LNCaP clone FGC (cell line): ENCODE measurements at places on chromosomes 4 and X.

DNA sequence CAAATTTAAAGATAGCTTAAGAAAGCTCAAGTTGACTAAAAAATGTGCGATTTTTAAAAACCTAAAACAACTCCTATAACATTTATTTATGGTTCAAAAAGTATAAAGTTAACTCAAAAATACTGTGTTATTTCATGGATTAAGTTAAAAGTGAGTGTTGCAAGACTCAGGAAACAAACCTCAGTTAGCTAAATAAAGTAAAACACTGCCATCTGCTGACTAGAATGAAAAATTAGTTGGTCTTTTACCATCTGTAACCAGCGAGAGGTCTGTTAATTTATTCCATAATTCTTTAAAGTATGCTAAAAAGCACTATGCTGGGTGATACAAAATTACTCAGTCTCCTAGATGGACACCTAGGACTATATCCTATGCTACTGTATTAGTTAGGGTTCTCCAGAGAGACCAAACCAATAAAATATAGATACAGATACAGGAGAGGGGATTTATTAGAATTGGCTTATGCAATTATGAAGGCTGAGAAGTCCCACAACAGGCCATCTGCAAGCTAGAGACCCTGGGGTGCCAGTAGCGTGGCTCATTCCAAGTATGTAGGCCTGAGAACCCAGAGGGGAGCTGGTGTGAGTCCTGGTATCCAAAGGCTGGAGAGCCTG, 4.9 kb upstream of the WDFY3 start:
- no peak for DNase-seq

- DNase-seq: no peak
These were observed 34.1 kb downstream of the ANXA3 start for GRCh38 chr4:78585633-78586032.

DNA sequence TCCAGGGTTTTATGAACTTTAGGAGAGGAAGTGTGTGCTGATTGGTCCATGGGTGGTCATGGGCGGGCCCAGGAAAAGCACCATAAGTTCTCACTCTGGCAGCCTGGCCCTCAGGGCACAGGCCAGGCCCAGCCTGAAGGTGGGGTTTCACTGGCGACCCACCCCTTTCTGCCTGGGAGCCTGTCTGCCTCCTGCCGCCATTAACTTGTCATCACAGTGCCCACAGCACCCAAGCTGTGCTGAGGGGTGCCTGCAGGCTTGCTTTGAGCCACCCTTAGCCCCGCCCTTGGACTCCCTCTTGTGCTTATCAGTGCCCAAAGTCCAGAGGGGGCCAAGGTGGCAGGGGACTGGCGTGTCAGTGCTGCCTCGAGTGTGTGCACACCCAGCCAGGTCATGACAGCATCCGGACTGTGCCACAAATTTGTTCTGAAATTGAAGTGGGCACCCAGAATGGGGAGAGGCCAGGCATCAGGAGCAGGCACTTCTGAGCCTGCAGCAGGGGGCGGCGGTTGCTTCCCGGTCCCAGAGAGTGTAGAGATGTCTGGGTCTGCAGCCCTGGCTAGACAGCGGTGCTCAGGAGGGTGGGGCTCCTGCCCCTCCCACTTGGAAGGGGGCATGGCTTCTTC, 455.6 kb downstream of the TMA16 start:
- DNase-seq: no peak

DNA sequence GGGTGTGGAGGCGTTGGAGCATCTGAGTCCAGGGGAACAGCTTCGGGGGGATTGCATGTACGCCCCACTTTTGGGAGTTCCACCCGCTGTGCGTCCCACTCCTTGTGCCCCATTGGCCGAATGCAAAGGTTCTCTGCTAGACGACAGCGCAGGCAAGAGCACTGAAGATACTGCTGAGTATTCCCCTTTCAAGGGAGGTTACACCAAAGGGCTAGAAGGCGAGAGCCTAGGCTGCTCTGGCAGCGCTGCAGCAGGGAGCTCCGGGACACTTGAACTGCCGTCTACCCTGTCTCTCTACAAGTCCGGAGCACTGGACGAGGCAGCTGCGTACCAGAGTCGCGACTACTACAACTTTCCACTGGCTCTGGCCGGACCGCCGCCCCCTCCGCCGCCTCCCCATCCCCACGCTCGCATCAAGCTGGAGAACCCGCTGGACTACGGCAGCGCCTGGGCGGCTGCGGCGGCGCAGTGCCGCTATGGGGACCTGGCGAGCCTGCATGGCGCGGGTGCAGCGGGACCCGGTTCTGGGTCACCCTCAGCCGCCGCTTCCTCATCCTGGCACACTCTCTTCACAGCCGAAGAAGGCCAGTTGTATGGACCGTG, 2.2 kb downstream of the AR start:
- DNase-seq: no peak

GRCh38 chr4:40241941-40242340, 45.1 kb downstream of the RHOH start:
- DNase-seq: no peak

DNA sequence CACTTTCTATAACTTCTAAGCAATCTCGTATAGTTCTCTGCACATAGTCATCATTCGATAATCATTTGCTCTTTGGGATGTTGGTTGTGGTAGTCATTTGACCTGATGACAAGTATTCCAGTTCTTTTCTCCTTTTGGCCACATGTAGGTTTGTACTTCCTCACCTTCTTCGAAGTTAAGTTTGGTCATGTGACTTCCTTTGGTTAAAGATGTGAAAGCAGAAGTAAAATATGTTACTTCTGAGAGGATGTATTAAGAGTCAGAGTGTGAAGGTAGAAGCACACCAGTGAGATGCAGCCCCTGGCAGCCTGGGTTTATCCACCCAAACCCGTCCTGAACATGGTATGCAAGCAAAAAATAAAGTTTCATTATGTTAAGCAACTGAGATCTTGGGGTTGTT, 48.9 kb upstream of the ZNF518B start:
- no peak for DNase-seq

DNA sequence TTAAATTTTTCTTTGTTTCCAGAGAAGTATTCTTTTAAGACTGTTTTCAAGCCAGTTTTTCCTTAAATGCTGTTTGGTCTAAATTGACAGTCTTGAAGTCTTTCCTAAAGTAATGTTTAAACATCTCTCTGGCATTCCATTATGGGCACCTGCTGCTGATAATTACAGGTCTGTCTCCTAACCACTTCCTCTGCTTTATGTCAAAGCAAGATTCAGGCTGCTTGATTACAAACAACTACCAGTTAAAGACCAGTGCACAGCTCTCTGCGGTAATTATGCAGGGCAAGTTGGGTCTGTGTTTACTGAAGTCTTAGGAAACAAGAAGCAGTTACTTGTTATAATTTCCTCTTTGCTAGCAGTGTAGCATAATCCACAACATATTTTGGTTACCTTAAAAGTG, 17.6 kb downstream of the UNC5C start:
- no peak for DNase-seq

GRCh38 chr4:20614816-20615215, 85.4 kb upstream of the PACRGL start:
- no peak for DNase-seq

- DNase-seq: no peak
These were observed 36.5 kb upstream of the TFDP3 start for GRCh38 chrX:133254666-133255065.

DNA sequence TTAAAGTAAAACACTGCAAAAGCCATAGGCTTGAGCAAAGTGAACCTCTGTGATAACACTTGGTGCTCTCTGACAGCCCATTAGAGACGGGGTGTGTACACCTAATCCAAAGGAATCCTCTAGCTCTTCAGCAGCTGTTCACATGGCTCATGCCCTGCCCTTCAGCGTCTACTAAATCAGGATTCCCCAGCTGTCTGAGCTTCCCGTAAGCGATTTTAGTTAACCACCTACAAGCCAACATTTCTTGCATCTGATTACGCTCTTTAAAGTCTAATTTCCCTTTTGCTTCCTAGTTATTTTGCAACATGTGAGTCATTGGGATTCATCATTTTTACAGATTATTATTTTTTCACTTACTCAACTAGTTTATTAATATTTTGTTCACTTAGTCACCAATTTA, 6.5 kb downstream of the DMD start:
- no peak for DNase-seq

DNA sequence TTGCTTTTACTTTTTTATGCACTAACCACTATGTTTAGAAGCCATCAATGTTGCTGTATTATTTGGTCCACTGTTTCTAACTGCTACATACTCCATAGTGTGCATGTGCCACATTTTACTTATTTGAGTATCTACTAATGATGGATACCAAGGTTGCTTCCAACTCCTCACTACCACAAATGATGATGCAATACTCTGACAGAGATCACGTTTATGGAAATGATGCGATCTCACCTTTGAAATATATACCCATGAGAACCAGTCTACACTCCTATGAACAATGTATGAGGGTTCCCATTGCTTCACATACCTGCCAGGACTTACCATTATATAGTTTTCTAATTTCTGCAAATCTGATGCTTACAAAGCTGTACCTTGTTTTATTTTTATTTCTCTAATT, 44.2 kb downstream of the HUWE1 start:
- no peak for DNase-seq

DNA sequence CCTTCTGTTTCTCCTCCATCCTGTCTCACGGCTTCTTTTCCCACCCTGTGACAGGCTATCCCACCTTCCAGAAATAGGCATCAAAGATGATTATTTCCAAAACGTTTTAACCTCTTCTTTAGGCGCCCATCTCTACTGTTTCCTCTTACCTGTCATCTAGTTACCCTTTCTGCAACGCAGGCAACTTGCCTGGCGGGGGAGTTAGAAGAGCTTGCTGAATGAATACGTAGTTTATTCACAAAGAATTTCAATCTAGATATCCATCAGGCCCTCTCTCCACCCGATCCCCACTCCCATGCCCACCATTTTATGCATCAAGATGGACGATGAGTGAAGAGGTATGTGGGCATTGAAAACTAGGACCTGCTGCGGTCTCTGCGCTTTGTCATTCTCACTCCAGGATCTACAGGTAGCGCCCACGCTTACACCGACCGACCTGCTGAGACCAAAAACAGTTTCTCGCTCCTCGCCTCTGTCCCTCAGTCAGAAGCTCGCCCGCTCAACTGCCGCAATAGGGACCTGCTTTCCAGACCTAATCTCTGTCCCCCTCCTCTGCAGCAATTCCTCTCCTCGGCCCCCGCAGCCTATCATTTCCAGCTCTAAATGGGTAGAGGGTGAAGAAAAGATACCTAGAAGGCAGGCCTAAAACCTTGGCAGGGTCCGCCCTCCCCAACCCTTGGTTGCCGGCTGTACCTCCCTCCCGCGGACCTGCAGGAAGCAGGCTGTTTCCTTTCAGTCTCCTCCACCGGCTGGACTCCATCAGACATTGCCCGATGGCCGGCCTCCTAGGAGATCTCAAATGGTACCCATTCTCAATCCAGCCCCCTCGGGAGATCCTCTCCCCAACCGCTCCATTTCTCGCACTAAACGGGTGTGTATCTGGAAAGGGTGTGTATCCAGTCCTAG, 624 bp downstream of the BEX5 start:
- DNase-seq: no peak

GRCh38 chrX:71627588-71628404, 9.5 kb upstream of the CXCR3 start:
- no peak for DNase-seq

GRCh38 chr4:1752284-1753041, 31.1 kb downstream of the TACC3 start:
- DNase-seq: no peak

- DNase-seq: peak; percentile 49
These were observed 8.1 kb upstream of the SAP30 start for GRCh38 chr4:173362666-173363065.

GRCh38 chr4:87100168-87100567, 120.2 kb downstream of the KLHL8 start:
- DNase-seq: no peak

DNA sequence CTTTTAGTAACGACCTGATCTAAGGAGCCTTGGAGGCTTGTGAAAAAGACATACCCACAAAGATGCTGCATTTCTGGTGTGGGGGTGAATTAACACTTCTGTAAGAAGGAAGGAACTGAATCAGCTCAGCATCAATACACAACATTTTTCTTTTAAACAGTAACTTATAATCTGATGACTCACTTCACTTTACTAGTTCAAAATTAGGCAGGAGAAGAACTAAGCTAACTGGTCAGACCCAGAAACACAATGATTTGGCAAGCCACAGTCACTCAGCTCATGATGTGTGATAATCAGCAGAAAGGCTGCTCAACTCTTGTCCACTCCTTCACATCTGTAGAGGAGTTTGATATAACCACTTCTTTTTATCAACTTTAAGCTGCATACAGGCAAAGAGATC, 4.6 kb downstream of the MMAA start:
- no peak for DNase-seq

DNA sequence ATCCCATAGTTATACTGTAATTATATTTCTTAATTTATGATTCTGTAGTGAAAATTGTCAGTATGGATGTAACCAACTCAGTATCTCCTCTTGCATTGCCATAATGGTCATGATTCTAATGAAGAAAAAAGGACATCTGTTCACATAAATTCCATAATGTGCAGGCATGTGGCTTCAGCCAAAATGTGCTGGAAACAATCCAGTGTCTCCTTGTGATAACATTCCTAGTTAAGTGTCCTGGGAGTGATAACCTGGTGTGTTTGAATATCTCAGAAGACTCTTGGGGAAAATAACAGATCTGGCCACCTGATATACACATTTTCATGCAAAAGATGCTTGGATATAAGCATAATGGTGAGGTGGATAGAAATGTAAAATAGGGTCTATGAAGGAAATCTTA, 2309.8 kb downstream of the PCDH7 start:
- no peak for DNase-seq

- no peak for DNase-seq
These were observed 57.2 kb upstream of the PUDP start for GRCh38 chrX:7205037-7205577.

- no peak for DNase-seq
These were observed 442.2 kb downstream of the PABPC4L start for GRCh38 chr4:133759428-133759827.

- DNase-seq: no peak
These were observed 67.9 kb upstream of the SLC4A4 start for GRCh38 chr4:71270901-71271300.

- DNase-seq: no peak
These were observed 29.4 kb downstream of the SERPINA7 start for GRCh38 chrX:106009145-106009544.

DNA sequence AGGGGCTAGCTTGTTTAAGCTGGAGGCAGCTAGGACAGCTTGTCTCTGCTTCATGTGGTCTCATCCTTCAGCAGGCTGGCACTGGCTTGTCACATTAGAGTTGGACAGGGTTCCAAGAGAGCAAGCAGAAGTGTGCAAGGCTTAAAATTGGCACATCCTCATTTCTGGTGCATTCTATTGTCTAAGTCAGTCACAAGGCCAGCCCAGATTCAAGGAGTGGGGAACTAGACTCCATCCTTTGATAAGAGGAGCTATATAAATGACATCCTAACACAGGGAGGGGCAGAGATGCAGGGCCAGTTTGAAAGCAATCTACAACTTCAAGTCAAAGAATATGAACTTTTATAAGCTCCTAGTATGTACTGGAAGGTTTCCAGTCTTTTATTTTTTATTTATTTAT, 313.2 kb downstream of the PTTG2 start:
- DNase-seq: no peak

GRCh38 chr4:147717878-147718277, 14.0 kb upstream of the ARHGAP10 start:
- DNase-seq: no peak
